ENCODE measurements at places on chromosomes 6 and 20.

- DNase-seq = peak; percentile 5
These were observed 94.9 kb downstream of the RFX6 start for GRCh38 chr6:116971959-116972358.

- no peak for DNase-seq
These were observed 43.6 kb downstream of the RGS17 start for GRCh38 chr6:153087436-153087835.

- no peak for DNase-seq
These were observed 205.2 kb upstream of the CEP162 start for GRCh38 chr6:84432619-84433018.

GRCh38 chr20:36887752-36888090, 11.8 kb downstream of the TLDC2 start:
- no peak for DNase-seq

GRCh38 chr6:10886691-10887502, at the start of gene SYCP2L:
Gene SYCP2L (plus strand): TSS chr6:10887052. CDS start chr6:10887127, 75 bp downstream.
- peak; percentile 8 for DNase-seq

Data from NCI-H1436 (cell line).